ENCODE measurements at places on chromosomes 13 and 19.

- DNase-seq = no peak
Observed at GRCh38 chr13:91368676-91369440, 21.4 kb downstream of the MIR17HG start.

- no peak for DNase-seq
Observed at GRCh38 chr19:17869114-17869608, 2.6 kb upstream of the SLC5A5 start.

GRCh38 chr13:40333226-40333625 lies 333.2 kb downstream of the FOXO1 start:
- DNase-seq = no peak

GRCh38 chr19:1861599-1862031 lies 1.8 kb downstream of the KLF16 start:
- no peak for DNase-seq

DNA sequence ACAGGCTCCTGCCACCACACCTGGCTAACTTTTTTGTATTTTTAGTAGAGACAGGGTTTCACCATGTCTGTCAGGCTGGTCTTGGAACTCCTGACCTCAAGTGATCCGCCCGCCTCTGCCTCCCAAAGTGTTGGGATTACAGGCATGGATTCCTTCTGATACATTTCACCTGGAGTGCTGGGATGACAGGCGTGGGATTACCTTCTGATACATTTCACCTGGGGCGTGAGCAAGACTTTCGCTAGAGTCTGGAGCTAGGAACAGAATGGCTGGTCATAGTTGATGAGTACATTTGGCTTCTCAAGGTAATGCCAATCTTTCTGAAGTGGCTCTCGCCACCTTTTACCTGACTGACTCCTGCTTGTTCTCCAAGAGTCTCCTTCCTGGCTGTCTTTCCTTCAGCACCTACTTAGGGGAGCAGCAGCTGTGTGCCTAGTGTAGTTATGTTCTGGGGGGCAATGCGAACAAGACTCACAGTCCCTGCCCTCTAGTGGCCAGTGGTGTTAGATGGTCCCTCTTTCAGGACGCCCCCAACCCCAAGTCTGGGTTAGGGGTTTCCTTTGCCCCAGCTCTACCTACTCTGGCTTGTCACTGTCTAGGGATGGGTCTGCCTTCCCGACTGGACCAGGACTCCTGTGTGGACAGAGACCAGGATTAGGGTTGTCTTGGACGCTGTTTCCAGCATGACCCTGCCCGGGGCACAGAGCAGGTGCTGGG lies 19.3 kb downstream of the PPP1R37 start:
- no peak for DNase-seq

DNA sequence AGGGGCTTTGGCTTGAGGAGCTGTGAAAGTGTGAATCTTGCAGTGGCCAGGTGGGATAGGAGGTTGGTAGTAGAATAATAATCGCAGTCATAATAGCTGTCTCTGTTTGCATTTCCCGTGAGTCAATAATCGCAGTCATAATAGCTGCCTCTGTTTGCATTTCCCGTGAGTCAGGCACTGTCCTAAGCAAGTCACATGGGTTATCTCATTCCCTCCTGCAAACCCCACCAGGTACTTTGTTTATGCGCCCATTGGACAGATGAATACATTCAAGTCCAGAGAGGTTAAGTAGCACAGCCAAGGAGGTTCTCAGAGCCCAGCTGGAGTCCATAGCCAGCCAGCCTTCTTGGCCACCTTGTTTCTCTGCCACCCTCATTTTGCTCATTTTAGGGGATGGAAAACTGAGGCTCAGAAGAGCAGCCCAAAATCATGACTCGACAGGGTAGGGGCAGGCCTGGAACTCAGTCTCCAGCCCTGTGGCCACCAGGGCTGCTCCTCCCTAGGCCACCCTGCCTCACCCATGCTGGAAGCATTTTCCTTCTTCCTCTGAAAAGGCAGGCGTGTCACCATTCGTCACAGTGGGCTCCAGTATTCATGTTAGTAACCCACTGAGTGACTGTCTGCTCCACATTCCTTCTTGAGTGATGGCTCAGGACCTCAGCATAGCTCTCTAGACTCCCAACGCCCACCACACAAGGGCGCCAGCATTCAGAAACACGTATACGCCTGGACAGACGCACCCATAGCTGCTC lies 206.2 kb downstream of the URI1 start:
- no peak for DNase-seq

- no peak for DNase-seq
Observed at GRCh38 chr19:12938779-12939601, 581 bp downstream of the CALR start.

DNA sequence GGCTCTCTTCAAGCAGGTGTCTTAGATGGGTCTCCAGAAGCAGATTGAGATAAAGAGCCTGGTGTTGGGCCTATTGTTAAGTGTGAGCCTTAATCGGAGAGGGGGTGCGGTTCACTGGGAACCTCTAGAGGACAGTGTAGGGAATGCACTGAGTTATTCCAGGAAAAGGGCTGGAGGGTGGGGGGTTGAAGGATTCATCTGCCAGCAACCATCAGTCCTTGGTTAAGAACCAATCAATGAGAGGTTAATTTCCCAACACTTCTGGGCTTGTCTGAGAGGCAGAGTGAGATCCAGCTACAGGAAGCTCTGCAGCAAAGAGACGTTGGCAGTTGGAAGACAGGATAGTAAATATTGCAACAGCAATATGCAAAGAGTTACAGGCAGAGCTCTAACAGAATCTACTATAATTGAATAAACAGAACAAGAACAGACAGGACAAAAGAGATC lies 28.7 kb downstream of the CYP4F2 start:
- no peak for DNase-seq

- no peak for DNase-seq
Observed at GRCh38 chr19:13240312-13241022, 90.3 kb downstream of the IER2 start.

DNA sequence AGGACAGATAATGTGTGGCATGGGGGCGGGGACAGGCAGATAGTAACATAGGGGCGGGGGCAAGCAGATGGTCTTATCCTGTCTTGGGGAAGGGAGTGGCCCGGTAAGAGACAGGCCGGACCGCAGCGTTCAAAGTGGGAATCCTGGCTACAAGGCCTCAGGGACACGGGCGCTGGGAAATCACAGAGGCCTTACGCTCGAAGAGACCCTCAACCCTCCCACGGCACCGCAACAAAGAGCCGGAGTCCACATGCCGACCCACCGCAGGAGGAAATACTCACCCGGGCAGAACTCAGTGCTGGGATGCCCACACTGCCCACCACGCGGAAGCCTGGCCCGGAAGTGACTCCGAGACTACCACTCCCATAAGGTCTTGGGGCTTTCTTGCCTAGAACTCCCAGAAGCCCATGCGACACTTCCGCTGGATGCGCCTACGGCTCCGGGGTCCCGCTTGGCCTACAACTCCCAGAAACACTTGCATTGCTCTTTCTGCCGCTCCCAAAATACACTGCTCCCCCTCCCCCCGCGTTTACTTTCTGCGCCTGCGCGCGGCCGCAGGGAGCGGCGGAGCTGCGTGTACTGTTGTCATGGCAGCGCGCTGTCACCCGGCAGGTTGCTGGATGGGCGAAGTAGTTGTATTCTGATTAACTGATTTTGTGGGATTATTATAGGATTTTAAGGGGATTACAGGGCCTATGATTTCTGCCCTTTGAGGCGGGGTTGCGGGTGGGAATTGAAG lies at the start of gene CTU1:
CTU1 (minus strand) TSS at position 344 of the 739 bp plus-strand sequence. CDS start 3,840 bp downstream, outside the sequence.
- DNase-seq = peak; percentile 100

- peak; percentile 57 for DNase-seq
Observed at GRCh38 chr19:48544856-48545750, 6.9 kb upstream of the SULT2B1 start.

DNA sequence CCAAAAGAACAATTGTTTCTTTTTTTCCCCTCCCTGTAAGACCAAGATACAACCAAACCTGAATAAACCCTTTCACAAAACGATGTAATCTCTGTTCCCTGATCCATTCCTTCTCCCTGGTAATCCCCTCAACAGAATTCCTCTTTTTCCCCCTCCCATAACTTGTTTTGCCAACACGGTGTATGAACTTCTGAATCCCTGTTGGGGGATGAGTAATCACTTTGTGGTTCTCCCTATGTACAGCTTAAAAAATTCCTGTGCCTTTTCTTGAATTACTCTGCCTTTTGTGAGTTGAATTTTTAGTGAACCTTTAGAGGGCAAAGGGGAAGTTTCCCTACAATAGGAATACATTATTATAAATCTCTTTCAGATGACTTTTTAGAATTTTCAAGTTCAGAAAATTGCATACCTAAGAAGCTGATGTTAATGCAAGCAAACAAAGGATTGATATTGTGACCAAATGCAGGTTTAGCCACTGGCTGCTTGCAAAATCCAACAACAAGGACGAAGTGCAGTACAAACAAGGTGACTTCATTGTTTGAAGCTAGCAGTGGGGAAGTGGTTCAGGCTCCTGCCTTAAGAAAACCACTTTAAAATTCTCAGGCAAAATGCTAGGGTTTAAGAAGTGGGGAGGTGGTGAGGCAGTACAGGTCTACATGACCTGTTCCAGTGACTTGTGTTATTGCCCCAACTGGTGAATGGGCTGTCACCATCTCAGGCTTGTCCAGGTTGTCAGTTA lies 15.0 kb upstream of the EPSTI1 start:
- DNase-seq = no peak

DNA sequence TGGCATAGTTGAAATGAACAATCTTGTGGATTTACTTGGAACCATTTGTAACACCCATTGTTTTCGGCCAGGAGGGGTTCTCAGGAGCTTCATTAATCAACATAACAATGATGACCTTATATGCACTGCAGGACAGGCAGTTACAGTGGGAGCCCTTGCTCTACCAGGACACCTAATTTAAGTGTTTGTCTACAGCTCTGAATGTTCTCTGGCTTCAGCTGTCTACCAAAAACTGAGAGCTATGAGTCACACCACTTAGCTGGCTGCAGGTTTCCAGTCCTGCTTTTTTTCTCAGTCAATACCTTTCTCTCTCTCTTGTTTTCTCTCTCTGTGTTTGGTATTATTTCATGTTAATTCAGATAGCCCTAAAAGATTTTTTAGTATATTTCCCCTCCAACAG lies 105.4 kb upstream of the MBNL2 start:
- no peak for DNase-seq

GRCh38 chr13:109592770-109593169 lies 193.6 kb downstream of the IRS2 start:
- no peak for DNase-seq

- DNase-seq = no peak
Observed at GRCh38 chr13:76656500-76656899, 229.7 kb downstream of the KCTD12 start.

- peak; percentile 57 for DNase-seq
Observed at GRCh38 chr19:41311613-41312012, 1.6 kb downstream of the CCDC97 start.
